ENCODE measurements at places on chromosomes 11 and 22. TPM values are rescaled to one million over a fixed set of nuclear protein-coding genes. Genes with fewer than 3 reads are reported as not detected.

- no peaks in the 10 kb centered on the region for H3K4me1 ChIP-seq
- no peak for DNase-seq
- H3K27me3 ChIP-seq: no peaks in the 10 kb centered on the region
- no peak overlapping the region for H3K4me3 ChIP-seq
- H3K36me3 ChIP-seq: peaks cover 72% of the 10 kb centered on the region
These were observed 21.9 kb upstream of the NFRKB start for GRCh38 chr11:129917231-129917630.

The SCN2B gene
- total RNA-seq: 0.65 TPM

- no peak overlapping the region for H3K27ac ChIP-seq
- no peaks in the 10 kb centered on the region for H3K36me3 ChIP-seq
- H3K27me3 ChIP-seq: no peaks in the 10 kb centered on the region
- DNase-seq: no peak
- no peaks in the 10 kb centered on the region for H3K4me1 ChIP-seq
These were observed 65.5 kb upstream of the CHORDC1 start for GRCh38 chr11:90288212-90288821.

The MRGPRX4 gene
- total RNA-seq: not detected

DNA sequence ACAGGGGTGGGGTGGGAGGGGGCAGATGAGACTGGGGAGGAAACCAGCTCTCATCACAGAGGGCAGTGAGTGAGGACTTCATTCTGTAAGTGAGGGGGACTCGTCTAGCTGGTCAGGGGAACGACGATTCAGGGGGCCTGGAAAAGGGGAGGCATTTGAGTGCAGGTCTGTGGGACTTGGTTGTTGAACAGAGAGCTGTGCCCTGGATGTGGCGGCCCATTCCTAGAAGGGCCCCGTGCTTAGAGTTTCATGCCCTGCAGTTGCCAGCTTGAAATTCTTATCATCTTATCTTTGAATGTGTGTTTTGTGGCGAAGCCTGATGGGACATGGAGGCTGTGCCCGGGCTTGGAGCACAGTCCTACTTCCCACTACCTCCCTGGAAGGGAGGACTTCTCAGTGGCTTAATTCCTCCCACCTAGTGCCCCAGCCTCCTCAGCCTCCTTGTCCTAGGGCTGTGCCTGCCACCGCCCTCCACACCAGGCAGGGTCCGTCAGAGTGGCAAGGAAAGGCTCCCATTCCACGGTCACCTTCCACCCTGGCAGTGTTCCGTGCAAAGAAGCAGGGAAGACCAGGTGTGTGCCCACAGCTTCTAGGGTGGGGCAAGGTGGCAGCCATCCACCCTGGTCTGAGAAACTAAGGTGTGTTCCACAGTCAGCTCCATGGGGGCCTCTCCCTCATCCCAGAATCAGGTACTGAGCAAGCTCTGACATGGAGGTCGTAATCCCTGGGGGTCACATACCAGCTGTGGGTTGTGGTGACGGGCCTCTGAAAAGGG is 59.7 kb upstream of the LMO1 start:
- no peak overlapping the region for H3K27ac ChIP-seq
- H3K36me3 ChIP-seq: no peaks in the 10 kb centered on the region
- H3K27me3 ChIP-seq: no peaks in the 10 kb centered on the region
- DNase-seq: no peak
- no peak overlapping the region for H3K4me3 ChIP-seq

The MYO7A gene
- total RNA-seq: 8.0 TPM

All from esophagus muscularis mucosa (tissue), 4 donors.